ENCODE measurements at places on chromosomes 7 and 10. TPM values are rescaled to one million over a fixed set of nuclear protein-coding genes. Genes with fewer than 3 reads are reported as not detected.

DNA sequence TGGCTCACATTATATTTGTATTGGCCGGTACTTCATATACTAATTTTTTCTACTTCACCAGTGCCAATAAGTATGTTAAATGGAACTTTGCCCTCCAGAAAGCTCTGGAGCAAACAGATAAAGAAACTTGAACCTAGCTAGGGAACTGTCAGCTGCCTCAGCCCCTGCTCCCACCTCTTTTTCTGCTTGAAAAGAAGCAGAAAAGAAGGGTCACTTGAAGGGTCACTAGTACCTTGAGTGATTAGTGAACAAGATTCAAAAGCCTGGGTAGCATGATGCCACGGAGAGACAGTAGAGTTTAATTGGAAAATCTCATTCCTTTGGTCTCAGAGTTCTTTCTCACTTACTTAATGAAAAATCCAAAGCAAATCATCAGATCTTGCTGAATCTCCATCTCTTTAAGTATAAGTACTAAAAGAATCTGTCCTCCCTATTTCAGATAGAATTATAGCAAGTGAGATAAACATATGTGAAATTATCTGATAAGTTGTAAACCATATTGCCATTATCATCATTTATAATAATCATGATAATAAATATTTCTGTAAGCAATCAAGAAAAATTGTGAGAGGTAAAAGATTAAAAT lies 47.7 kb downstream of the PTN start:
- no peaks in the 10 kb centered on the region for H3K4me1 ChIP-seq
- no peak for DNase-seq
- H3K36me3 ChIP-seq: no peaks in the 10 kb centered on the region
- H3K27ac ChIP-seq: no peak overlapping the region
- no peak overlapping the region for H3K4me3 ChIP-seq

- H3K27me3 ChIP-seq: no peaks in the 10 kb centered on the region
- H3K36me3 ChIP-seq: no peaks in the 10 kb centered on the region
- no peaks in the 10 kb centered on the region for H3K4me1 ChIP-seq
- H3K4me3 ChIP-seq: no peak overlapping the region
- no peak overlapping the region for H3K27ac ChIP-seq
- DNase-seq: no peak
Measured at GRCh38 chr7:15602236-15602635, 40.4 kb upstream of the AGMO start.

GRCh38 chr7:4725014-4725849 lies 43.1 kb downstream of the FOXK1 start:
- H3K4me3 ChIP-seq: peak overlapping the region; percentile 27
- H3K36me3 ChIP-seq: no peaks in the 10 kb centered on the region
- H3K4me1 ChIP-seq: peaks cover 10% of the 10 kb centered on the region
- H3K27me3 ChIP-seq: no peaks in the 10 kb centered on the region

DNA sequence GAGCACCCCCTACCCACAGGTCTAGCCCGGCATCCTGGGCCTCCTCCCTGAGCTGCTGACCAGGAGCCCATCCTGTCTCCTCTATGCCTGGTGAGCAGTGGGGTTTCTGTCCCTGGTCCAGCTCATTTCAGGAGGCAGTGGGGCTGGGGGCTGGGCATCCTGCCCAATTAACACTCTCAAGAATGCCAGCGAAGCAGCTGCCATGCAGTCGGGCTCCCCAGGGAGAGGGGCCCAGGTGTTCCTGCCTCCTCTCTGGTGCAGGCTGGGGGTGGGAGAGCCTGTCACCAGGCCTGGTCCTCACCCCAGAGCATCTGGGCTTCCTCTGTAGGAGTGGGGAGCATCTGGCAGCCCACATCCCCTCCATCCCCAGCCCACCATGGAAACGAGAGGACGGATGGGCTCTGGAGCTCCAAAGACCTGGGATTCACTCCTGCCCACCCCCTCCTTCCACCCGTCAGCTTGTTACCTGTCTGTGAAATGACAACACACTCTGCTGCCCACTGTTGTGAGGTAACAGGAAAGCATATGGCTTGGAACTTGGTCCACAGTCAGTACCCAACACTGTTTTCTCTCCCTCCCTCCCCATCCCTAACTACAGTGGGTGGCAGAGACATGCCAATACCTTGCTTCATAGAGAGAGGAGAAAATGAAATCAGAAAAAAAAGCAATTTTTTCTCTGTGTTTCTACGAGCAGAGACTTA lies 69.1 kb downstream of the SLIT1 start:
- H3K27me3 ChIP-seq: peaks cover 23% of the 10 kb centered on the region
- H3K4me1 ChIP-seq: no peaks in the 10 kb centered on the region
- no peak overlapping the region for H3K4me3 ChIP-seq
- H3K36me3 ChIP-seq: no peaks in the 10 kb centered on the region

GRCh38 chr10:4545062-4545461 lies 280.9 kb upstream of the AKR1E2 start:
- H3K4me3 ChIP-seq: no peak overlapping the region
- peaks cover 7% of the 10 kb centered on the region for H3K4me1 ChIP-seq
- no peaks in the 10 kb centered on the region for H3K27me3 ChIP-seq
- no peak for DNase-seq
- no peak overlapping the region for H3K27ac ChIP-seq
- H3K36me3 ChIP-seq: no peaks in the 10 kb centered on the region

DNA sequence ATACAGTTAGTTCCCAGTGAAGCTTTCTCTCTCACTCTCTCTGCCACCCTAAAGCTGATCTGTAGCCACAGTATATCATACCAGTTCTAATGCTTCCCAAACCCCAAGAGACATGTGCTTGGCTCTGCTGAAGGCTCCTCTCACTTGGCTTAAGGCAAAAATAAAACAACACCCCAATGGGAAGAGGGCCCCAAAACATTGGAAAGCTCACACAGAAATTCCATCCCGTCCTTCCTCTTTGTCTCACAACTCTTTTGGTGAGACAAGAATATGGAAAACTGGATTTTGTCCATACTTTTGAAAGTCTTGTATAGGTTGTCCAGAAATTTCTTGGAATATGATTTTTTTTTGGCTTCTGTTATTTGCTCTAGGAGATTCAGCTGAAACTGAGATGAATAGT lies 56.1 kb upstream of the WNT16 start:
- no peak for DNase-seq
- H3K27me3 ChIP-seq: no peaks in the 10 kb centered on the region
- H3K27ac ChIP-seq: no peak overlapping the region
- H3K4me3 ChIP-seq: no peak overlapping the region
- H3K4me1 ChIP-seq: no peaks in the 10 kb centered on the region

- no peaks in the 10 kb centered on the region for H3K4me1 ChIP-seq
- H3K4me3 ChIP-seq: no peak overlapping the region
- H3K36me3 ChIP-seq: no peaks in the 10 kb centered on the region
- DNase-seq: no peak
- no peak overlapping the region for H3K27ac ChIP-seq
Measured at GRCh38 chr7:70855373-70855772, 276.6 kb upstream of the GALNT17 start.

DNA sequence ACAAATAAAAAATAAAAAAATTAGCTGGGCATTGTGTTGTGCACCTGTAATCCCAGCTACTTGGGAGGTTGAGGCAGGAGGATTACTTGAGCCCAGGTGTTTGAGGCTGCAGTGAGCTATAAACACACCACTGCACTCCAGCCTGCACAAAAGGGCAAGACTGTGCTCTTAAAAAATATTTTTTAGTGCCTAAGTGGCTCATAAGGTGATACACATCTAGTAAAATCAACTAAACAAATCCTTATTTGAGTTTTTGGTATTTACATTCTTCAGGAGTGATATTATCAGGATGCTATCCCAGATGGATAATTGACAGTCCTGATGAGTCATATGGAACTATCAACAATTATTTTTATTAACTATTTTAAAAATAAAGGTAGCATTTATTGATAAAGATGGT lies 93.9 kb downstream of the EXOC6 start:
- DNase-seq: no peak
- no peaks in the 10 kb centered on the region for H3K36me3 ChIP-seq
- H3K27ac ChIP-seq: no peak overlapping the region
- no peaks in the 10 kb centered on the region for H3K27me3 ChIP-seq
- H3K4me3 ChIP-seq: no peak overlapping the region
- no peaks in the 10 kb centered on the region for H3K4me1 ChIP-seq

DNA sequence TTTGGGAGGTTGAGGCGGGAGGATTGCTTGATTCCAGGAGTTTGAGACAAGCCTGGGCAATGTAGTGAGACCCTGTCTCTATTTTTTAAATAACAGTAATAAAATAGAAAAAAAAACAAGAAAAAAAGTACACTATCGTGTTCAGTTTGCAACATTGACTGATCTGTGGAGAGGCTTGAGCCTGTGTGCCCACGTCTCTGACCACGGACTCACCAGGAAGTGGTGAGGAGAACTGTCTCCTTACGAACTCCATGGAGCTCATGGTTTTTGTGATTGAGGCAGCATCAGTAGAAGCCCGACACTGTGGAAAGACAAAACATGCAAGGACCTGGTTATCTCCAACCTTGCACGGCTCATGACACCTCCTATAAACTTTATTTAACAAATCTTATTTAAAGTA lies 23.9 kb upstream of the DNAJB6 start:
- no peaks in the 10 kb centered on the region for H3K36me3 ChIP-seq
- DNase-seq: no peak
- H3K27ac ChIP-seq: no peak overlapping the region

DNA sequence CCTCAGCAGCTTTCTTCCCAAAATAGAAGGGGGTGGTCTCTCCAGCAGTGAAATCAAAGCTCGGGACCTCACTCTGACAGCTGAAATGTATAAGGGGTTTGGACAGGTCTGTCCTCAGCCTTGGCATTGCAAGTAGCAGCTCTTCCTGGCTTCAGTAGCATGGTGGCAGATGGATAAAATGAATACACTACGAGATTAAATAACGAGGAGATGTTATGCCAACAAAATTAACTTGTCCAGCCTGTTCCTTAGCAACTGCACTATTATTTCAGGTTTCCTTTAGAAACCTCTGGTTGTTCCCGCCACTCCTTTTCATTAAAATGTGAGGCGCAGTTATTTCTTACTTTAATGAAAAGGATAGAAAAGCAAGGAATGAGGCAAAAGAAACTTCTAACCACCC lies 24.9 kb downstream of the PRLHR start:
- no peaks in the 10 kb centered on the region for H3K36me3 ChIP-seq
- no peaks in the 10 kb centered on the region for H3K4me1 ChIP-seq
- no peak for DNase-seq
- H3K27ac ChIP-seq: peak overlapping the region; percentile 42
- no peaks in the 10 kb centered on the region for H3K27me3 ChIP-seq
- H3K4me3 ChIP-seq: no peak overlapping the region

DNA sequence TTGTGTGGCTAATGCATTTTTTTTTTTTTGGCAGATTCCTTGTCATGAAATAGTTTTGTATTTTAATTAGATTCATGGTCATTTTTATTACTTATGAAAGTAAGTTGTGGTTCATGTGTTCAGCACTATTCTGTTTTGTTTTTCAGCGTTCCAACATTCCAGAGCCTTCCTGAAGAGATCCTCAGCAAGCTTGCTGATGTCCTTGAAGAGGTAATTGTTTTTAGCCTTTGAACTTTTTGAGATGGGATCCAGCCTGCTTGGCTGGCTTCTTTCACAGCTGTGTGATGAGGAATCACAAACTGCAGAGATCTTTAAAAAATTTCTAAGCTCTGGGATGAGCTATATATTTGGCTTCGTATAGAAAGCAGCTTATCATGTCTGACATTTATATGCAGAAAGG lies 208.0 kb upstream of the CSTF2T start:
- H3K4me1 ChIP-seq: no peaks in the 10 kb centered on the region
- H3K36me3 ChIP-seq: no peaks in the 10 kb centered on the region
- no peaks in the 10 kb centered on the region for H3K27me3 ChIP-seq
- no peak for DNase-seq
- H3K27ac ChIP-seq: no peak overlapping the region

GRCh38 chr7:141320287-141320686 lies 230.9 kb upstream of the AGK start:
- H3K4me3 ChIP-seq: no peak overlapping the region
- no peaks in the 10 kb centered on the region for H3K36me3 ChIP-seq
- no peaks in the 10 kb centered on the region for H3K27me3 ChIP-seq
- no peak for DNase-seq
- no peak overlapping the region for H3K27ac ChIP-seq
- no peaks in the 10 kb centered on the region for H3K4me1 ChIP-seq

- H3K27me3 ChIP-seq: peaks cover 11% of the 10 kb centered on the region
- H3K27ac ChIP-seq: no peak overlapping the region
- no peaks in the 10 kb centered on the region for H3K36me3 ChIP-seq
- DNase-seq: no peak
- H3K4me1 ChIP-seq: no peaks in the 10 kb centered on the region
Measured at GRCh38 chr7:101502466-101503098, 126.5 kb downstream of the MYL10 start.

GRCh38 chr7:89029864-89030263 lies 234.3 kb upstream of the TEX47 start:
- H3K4me3 ChIP-seq: no peak overlapping the region
- no peaks in the 10 kb centered on the region for H3K36me3 ChIP-seq
- no peaks in the 10 kb centered on the region for H3K4me1 ChIP-seq
- no peak overlapping the region for H3K27ac ChIP-seq
- no peak for DNase-seq

- H3K27me3 ChIP-seq: peaks cover 18% of the 10 kb centered on the region
- H3K27ac ChIP-seq: no peak overlapping the region
- peaks cover 3% of the 10 kb centered on the region for H3K4me1 ChIP-seq
- DNase-seq: no peak
- no peak overlapping the region for H3K4me3 ChIP-seq
Measured at GRCh38 chr10:21293518-21294356, 231.7 kb downstream of the SKIDA1 start.

DNA sequence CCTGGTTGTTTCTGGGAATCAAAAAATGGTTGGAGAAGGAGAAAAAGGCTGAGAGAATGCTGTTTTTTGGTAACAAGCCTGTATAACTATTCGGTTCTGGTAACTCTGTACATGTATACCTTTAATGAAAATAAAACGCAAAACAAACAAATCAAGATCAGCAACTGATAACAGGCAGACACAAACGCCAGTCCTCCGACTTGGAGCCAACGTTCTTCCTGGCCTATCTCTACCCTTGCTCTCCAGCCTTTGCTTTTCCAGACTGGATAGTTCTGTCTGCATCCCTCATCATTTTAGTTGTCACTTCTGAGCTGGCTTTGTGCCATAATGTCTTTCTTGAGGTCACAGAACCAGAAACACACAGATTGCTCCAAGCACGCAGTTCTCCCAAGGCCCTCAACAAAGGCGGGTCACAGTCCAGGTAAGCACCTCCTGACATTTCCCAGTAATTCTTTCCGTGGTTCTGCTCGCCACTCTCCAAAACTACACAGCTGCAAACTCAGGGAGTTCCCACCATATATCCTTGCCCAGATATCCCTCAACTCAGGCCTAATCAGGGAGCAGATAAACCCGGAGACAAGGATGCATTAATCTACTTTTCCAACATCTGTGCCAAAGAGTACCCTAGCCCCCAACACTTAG lies 20.2 kb downstream of the HIP1 start:
- H3K27me3 ChIP-seq: no peaks in the 10 kb centered on the region
- no peaks in the 10 kb centered on the region for H3K36me3 ChIP-seq
- no peak overlapping the region for H3K4me3 ChIP-seq
- no peak for DNase-seq
- H3K4me1 ChIP-seq: peaks cover 4% of the 10 kb centered on the region

- no peaks in the 10 kb centered on the region for H3K36me3 ChIP-seq
- peak overlapping the region; percentile 27 for H3K27ac ChIP-seq
- no peak overlapping the region for H3K4me3 ChIP-seq
- no peaks in the 10 kb centered on the region for H3K27me3 ChIP-seq
Measured at GRCh38 chr7:129923709-129924108, 29.1 kb downstream of the UBE2H start.

GPR26 gene
- total RNA-seq: not detected

ITGB8 gene
- total RNA-seq: 8.2 TPM

SCIN gene
- total RNA-seq: 65.7 TPM

ANLN gene
- total RNA-seq: 6.0 TPM

TMEM26 gene
- total RNA-seq: 3.0 TPM

FAM25C gene
- not detected for total RNA-seq

EN2 gene
- not detected for total RNA-seq

MKX gene
- 2.4 TPM for total RNA-seq

GIMAP5 gene
- total RNA-seq: 8.9 TPM

PROSER2 gene
- total RNA-seq: 29.2 TPM

TRPV5 gene
- total RNA-seq: not detected

KAZALD1 gene
- 6.8 TPM for total RNA-seq

MSRB2 gene
- 7.5 TPM for total RNA-seq
